Right kidney (tissue), 9 donors: ENCODE measurements at places on chromosomes 1 and 21.

DNA sequence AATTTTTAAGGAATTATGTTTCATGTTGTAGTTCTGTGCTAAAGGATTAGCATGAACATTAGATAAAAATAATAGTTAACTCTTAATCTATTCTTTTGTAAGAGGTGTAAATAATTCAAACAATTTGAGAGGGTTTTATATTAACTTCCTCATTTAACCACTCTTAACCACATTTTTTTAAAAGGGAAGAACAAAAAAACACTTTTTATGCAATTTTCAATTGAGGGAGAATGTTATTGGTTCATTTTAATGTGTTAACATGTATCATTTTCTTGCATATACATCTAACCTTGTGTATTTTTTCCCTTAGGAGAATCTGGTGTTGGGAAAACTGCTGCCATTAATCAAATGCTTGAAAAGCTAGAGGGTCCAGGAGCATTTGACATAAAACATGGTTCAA is 169.0 kb downstream of the LBR start:
- DNase-seq: no peak

- no peak for DNase-seq
Observed at GRCh38 chr21:15645830-15646229, 84.0 kb upstream of the USP25 start.

- no peak for DNase-seq
Observed at GRCh38 chr1:18870957-18871356, 11.5 kb upstream of the TAS1R2 start.

GRCh38 chr1:180929389-180929788 is 16.7 kb downstream of the KIAA1614 start:
- no peak for DNase-seq

DNA sequence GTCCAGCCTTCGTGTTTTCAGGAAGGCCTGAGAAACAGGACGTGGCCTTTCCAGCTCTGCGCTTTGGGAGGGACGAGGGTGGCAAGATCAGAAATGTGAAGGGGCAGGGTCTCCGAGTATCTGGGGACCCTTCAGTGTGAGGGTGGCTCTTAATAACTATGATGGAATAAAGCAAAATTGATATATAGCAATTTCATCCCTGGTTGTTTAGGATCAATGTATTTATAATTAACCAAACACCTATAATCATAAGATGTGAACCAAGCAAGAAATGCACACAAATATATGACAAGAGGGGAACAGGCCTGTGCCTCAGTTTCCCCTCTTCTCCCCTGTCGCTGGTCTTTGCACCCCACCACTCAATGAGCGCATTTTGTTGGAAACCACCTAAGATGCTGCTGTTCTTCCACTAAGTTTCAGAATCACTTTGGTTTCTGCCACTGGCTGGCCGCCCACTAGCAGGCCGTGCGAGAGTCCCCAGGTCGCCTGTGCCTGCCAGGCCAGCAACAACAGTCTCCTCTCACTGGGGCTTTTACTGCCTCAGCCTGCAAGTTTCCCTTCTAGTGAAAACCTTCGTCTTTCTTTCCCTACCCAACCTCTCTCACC is 36.6 kb downstream of the UBASH3A start:
- no peak for DNase-seq

- no peak for DNase-seq
Observed at GRCh38 chr1:201291916-201292315, 8.6 kb downstream of the PKP1 start.

DNA sequence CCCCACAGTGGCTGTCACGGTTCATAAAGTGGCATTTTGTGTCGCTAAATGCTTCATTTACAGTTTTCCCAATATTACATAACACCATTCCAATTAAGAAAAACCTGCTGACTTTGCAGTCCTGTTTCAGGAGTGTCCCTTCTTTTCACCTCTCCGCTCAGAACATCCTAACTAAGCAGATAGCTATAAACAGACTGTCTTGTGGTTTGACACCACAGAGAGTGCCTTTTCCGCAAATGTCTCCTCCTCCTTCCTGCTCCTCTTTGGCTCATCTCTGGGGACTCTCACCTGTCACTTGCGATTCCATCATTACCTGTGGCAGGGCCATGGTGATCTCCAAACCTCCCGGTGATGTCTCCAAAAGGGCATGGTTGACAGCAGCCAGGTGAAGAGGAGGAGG is 119.0 kb downstream of the CNIH3 start:
- DNase-seq: no peak

- DNase-seq: no peak
Observed at GRCh38 chr1:156050376-156050775, 3.2 kb downstream of the UBQLN4 start.

DNA sequence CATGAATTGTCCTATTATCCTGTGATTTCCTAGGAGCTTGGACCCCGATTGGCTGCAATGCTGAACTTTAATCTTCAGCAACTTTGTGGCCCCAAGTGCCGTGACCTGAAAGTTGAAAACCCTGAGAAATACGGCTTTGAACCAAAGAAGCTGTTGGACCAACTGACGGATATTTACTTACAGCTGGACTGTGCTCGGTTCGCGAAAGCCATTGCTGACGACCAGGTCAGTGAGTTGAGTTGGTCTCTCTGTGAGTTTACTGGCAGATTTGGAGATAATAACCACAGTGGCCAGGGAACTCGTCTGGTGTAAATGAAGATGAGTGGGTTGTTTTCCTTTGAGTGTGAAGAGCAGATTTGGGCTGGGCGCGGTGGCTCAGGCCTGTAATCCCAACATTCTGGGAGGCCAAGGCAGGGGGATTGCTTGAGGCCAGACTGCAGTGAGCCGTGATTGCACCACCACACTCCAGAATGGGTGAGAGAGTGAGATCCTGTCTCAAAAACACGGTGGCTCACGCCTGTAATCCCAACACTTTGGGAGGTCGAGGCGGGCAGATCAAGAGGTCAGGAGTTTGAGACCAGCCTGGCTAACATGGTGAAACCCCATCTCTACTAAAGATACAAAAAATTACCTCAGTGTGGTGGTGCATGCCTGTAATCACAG is 39.1 kb upstream of the KIF1B start:
- DNase-seq: no peak

DNA sequence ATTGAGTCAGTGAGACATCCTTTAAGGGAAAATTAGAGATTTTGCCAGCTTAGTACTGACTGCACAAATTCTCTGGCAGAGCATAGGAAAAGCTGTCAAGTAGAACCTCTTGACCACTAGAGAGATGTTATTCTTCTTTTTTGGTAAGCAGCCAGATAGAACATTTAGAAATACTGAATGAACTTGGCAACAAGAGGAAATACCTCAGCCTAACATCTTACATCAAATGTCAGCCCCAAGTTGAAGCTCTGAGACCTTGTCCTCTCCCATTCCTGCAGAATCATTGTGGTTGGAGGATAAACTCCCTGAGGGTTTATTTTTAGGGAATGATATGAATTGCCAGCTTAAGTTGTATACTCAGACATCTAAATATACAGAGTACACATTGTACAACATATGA is 53.5 kb downstream of the MIGA1 start:
- DNase-seq: no peak

DNA sequence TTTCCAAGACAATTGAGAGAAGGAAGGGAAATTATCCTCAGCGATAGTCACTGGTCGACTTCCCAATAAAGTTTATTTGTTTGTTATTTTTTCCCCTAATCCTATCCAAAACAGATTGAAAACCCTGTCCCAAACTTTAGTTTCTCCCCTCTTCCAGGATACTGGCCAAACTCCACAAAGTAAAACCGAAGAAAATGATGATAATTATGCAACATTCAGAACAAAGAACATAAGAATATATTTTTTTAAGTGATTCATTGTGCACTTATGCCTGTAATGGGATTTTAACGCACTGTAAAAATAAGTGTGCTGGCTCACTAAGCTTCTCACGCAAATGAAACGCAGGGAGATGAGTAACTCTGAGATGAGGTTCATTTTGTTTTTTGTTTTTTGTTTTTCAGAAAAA is 6.0 kb downstream of the GLIS1 start:
- DNase-seq: no peak

DNA sequence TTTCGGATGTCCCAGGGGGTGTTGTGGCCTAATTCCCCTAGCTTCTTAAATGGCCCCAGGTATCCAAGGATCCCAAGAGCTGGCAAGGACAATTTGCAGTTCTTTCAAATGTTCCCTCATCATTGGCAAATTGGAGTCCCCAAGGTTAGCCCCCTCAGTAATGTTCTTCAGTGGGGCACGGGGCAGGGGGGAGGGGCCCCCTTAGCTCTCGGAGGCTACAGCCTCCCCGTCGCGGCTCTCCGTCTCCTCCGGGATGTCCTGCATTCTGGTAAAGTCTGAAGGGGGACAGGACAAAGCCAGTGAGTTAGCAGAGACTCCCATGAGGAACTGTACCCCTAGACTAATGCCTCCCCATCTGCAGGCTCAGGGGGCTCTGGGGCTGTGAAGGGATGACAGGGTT is 6.3 kb downstream of the RXFP4 start:
- no peak for DNase-seq

- DNase-seq: no peak
Observed at GRCh38 chr1:97849345-97850340, 71.2 kb downstream of the DPYD start.

DNA sequence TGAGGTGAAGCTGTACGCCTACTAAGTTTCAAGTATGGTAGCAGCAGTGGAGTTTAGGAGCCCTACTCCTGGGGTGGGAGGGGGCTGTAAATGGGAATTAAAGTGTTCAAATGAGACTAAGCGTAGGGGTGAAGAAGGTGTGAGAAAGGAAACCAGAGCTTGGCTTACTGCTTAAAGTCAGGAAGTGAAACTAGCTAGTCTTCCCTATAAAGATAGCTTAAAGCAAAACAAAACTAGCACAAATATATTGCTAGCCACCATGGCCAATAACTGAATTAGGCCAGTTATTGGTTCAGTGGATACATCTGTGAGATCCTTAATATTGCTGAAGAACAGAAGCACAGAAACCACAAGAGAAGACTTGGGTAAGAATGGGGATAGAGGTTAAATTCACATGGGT is 492.2 kb upstream of the PKN2 start:
- DNase-seq: no peak

GRCh38 chr1:160432371-160432786 is 32.0 kb downstream of the VANGL2 start:
- DNase-seq: no peak

- DNase-seq: no peak
Observed at GRCh38 chr1:31904339-31905092, 33.7 kb downstream of the PTP4A2 start.

DNA sequence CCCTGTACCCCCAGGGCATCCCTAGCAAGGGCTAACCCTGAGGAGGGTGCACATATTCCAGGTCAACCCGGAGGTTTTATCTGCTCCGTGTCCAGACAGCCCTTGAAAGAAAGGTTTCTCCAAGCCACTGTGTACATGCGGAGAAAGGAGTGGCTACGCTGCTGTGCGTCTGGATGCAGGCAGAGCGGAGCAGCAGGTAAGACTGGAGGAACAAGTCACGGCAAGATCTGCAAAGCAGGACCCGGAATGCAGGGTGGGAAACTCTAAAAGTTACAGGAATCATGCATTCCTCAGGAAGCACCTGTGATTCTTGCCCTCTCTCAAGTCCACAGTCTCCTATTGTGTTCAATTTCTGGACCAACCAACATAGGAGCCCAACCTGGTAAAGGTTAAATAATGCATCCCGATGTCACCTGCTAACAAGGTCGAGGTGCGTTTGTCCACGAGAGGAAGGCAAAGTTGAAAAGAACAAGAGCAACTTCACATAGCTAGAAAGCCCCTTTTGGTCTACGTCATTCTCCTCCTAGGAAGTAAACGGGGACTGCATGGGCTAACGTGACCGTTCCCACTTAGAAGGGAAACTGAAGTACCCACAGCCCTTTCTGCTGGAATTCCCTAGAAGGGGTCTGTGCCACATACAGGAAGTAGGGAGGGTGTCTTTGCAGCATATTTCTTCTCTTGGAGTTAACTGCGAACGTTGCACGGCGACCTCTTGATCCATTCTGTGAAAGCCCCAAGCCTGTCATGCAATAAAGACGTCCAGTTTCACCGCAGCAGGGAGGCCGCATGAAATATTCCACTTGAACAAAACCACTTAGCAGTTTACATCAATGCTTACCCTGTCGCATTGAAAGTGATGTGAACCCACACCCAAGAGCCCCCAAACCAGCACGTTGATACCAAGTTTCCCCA is 5.8 kb downstream of the TIAM1 start:
- DNase-seq: peak; percentile 6
